ENCODE measurements at places on chromosomes 13 and 19.

DNA sequence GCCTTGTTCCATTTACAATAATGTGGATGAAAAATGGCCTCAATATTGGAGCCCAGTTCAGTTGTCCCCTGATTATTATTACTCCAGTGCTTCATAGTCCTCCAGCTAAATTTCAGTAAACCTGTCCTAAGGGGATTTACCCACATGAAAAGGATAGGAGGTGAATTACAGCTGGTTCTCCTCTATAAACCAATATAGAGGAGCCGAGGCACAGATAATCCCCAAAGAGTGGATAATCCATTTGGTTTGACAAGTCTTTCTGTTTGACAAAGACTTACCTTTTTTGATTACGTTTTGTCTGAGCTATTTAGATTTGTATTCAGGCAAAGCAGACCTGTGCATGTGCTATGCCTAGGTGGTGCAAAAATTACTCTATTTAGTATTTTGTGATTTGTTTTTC lies 2.7 kb downstream of the CNMD start:
- DNase-seq: no peak

DNA sequence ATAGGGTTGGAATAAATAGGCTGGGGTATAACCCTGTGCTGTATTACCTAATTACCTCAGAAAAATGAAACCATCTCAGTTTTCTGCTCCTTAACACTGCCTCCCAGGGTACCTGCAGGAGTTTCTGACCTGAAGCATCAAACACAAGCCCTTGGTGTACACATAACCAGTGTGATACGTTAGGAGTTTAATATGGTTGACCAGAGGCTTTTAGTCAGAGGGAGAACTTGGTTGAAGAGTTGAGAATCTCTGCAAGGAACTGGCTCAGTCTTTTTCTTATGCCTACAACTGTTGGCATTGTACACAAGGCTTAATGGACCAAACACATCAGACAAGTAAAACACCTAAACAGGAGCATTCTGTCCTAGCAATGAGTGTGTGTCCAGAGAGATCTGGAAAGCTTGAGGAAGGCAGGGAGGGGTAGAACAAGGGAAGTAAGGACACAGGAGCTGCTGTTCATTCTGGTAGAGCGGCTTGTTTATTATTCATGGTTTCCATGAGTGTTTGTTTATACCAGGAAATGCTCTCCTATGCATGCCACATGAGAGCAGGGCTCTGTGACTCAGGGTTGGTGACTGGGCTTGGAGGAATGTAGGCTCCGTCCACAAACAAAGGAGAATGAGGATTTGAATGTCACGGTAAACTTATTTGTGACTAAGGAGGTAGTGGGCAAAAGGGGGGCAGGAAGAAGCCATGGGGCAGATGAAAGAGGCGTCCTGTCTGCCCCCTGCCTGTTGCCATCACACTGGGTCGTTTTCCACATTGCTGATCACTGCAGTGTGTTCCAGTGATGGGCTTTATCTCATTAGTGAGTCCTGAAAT lies 11.9 kb upstream of the SPATA13 start:
- no peak for DNase-seq

- no peak for DNase-seq
These were observed 168.3 kb downstream of the COL4A1 start for GRCh38 chr13:110138700-110139036.

GRCh38 chr13:28493740-28494503 lies 1.0 kb downstream of the FLT1 start:
- peak; percentile 36 for DNase-seq

- no peak for DNase-seq
These were observed 68.3 kb upstream of the NPAS1 start for GRCh38 chr19:46951171-46951986.

GRCh38 chr19:42554046-42554575 lies 25.8 kb upstream of the CEACAM1 start:
- no peak for DNase-seq

DNA sequence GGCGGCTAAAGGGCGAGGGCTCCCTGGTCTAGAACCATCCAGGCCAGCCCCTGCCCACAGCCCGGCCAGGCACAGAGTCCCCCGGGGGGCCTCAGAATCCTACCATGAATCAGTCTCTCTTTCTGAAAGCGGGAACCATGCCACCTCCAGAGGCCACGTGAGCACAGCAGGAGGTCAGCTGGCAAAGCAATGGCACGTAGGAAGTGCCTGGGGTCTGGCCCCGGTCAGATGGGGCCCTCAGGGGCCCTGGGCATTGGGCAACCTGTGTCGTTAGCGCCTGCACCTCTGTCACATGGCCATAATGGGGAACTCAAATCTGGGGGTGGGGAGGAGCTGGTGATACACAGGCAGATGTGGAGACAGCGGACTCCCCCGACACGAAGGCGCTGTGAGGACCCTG lies 8.8 kb downstream of the MFSD12 start:
- DNase-seq: no peak
